ENCODE measurements at places on chromosomes 7 and 10.

- no peak for DNase-seq
Measured at GRCh38 chr10:64863836-64864235, 1342.6 kb downstream of the REEP3 start.

DNA sequence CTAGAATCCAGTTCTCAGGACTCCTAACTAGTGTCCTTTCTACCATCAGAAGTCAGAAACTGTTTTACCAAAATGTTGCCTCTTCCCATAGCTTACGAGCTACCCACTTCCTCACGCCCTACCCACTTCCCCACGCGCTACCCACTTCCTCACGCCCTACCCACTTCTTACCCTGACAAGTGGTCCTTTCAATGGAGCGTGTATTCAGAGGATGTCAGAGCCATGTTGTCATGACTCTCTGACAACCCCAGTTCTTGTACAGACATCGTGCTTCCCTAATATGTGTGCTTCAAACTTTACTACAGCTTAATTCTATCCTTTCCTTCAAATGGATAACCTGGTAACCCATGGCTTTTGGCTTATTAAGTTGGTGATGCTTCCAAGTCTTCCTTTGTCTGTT lies 84.8 kb upstream of the PHF14 start:
- DNase-seq, result no peak

GRCh38 chr7:127909424-127910152 lies 121.6 kb downstream of the LRRC4 start:
- no peak for DNase-seq

DNA sequence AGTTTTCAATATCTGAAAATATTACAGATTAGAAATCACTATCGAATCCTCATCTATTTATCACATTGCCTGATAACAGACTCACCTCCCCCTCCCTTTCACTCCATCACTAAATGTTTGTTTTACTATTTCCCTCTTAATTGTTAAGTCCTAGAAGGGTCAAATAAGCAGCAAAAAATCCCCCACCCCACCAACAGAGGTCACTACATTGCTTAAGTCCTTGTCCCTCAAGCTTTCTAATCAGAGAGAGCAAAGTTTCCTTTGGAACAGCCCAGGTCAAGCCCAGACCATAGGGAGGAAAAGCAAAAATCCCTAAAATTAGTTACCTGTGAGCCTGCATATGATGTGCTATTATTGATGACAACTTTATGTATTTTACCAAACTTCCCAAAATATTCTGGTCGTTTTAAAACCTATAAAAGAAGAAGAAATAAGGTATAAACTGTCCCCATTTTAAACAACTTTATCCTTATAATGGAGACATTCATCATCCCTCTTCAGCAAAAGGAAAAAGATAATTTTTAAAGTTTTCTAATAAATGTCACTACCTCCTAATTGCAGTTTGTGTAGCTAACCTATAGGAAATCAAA lies 95.0 kb downstream of the CNOT4 start:
- DNase-seq, result no peak

GRCh38 chr10:132793871-132794849 lies 8.2 kb upstream of the NKX6-2 start:
- no peak for DNase-seq

GRCh38 chr10:64503429-64503828 lies 982.2 kb downstream of the REEP3 start:
- no peak for DNase-seq

- DNase-seq, result no peak
Measured at GRCh38 chr7:85156661-85157208, 30.1 kb downstream of the SEMA3D start.

DNA sequence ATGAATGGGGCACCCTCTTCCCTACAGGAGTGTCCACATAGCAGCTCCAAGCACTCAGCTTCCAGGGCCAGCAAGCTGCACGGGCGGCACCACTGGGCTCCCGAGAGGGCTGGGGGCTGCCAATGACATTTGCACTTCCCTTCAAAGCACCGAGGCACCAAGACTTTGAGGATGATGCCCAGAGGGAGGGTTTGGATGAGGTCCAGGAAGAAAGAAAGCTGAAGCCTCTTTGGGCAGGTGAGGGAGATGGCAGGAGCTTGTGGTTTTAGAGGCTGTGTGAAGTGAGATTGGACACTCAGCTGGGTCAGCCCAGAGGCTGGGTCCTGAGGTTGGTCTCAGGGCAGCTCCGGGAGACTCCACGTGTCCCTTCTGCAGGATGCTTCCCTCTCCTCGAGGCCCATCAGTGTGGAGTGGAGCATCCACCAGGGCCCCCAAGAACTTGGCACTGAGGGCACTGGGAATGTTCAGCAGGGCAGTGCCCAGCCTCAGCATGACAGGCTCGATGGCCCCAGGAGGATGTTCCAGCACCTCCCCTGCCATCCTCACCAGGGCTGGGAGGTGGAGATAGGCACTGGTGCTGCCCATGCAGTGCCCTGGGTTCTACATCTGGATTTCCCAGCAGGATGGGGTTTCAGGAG lies 54.9 kb upstream of the IGFBP3 start:
- DNase-seq, result no peak

DNA sequence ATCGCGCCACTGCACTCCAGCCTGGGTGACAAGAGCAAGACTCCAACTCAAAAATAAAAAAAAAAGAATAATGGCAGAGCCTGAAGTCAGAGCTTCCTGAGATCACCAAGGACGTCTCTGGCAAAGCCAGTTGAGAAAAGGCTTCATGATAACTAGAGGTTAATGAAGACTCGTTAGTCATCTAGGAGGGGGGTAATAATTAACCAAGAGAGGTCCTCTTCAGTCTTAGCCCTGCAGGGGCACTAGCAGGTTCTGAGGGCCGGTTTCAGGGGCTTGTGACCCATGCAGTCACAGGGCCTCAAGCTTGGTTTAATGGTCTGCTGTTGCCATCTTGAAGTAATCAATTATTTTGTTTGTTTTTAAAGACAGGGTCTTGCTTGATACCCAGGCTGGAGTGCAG lies 28.6 kb upstream of the PROSER2 start:
- DNase-seq, result no peak

- DNase-seq, result no peak
Measured at GRCh38 chr7:33400214-33400538, 270.8 kb downstream of the BBS9 start.

- no peak for DNase-seq
Measured at GRCh38 chr10:6503171-6503570, 76.9 kb downstream of the PRKCQ start.

- no peak for DNase-seq
Measured at GRCh38 chr7:8113184-8113583, 144.6 kb downstream of the GLCCI1 start.

GRCh38 chr7:3821488-3821887 lies 520.4 kb downstream of the SDK1 start:
- DNase-seq, result no peak

GRCh38 chr10:1153805-1154351 lies 97.7 kb downstream of the WDR37 start:
- no peak for DNase-seq

DNA sequence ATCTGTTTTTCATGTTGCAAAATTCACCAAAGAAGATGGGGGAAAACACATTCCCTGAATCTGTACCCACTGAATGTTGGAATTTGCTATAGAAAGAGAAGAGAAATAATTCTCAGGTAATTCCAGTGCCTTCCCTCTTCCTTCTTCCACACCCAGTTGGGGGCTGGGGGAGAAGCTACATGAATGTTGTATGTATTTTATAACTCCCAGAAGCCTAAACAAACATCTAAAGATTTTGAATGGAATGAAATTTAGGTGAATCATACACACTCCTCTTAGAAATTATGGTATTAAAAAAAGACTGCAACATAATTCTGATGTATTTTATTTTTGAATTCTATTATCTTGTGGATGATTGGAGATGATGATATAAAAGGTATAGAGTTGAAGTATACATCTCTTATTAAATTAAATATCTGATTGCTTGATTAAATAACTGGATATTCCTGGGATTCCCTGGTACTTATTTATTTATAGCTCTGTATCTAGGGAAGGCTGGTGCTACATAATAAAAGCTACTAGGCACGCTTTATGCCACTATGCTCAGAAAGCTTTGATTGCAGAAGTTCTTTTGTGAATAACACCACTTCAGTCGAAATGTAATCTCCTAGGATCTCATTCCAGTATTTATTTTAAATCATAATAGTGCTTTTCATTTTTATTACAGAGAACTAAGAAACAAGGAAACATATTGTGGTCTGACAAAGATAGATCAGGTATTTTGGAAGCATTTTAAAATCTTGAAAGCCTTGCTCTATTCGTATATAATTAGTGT lies 98.5 kb downstream of the MCU start:
- no peak for DNase-seq

DNA sequence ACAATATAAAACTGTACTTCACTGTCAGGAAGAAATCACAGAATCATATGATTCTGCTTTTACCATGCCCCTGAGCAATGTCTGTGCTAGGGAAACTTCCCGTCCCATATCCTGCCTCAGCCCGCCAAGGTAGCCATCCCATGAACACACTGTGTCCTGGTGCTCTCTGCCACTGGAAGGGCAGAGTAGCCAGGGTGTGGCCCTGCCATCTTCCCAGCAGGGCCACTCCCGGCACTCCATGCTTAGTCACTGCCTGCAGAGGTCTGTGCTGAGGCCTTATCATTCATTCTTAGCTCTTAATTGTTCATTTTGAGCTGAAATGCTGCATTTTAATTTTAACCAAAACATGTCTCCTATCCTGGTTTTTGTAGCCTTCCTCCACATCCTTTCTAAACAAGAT lies 31.8 kb downstream of the AP3M1 start:
- no peak for DNase-seq

DNA sequence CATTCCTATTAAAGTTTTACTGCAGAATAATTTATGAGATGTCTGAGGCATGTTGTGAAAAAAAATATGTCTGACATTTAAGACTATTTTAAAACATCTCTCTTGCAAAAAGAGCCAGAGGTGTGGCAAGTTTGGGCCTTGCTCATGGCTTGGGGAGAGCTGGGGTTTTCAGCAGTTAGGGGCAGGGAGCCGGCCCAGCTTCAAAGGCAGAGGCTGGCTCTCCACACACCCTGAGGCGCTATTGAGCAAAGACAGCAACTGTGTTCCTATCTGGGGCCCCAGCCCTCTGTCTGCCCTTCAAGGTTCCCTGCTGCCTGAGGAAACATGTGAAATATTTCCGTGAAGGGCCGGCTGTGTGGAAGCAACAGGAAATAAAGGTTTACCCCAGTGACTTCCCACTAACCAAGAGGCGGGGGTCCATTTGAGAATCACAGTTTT lies 94.0 kb downstream of the SORBS1 start:
- DNase-seq, result no peak

DNA sequence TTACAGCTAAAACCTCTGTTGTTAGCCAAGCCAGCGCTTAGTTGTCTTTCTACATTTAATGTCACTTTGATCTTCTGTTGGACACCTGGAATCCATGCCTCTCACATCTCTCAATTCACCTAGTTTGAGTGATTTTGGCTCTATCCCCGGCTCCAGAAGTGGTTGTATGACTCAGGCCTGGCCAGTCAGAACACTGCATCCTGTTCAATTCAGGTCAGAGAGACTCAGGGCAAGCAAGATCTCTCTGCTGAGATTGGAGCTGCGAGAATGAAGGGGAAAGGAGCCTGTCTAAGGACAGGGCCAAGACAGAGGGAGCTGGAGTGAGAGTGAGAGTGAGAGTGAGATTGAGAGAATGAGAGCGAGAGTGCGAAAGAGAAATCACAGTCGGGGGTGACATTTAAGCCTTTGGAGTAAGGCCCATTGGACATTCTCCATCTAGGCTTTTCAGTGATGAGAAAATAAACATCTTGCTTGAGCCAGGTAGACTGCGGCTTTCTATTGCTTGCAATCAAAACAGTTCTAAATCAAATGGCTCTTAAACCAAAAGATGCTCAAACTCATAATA lies 83.3 kb upstream of the DYNC1I1 start:
- DNase-seq, result no peak

DNA sequence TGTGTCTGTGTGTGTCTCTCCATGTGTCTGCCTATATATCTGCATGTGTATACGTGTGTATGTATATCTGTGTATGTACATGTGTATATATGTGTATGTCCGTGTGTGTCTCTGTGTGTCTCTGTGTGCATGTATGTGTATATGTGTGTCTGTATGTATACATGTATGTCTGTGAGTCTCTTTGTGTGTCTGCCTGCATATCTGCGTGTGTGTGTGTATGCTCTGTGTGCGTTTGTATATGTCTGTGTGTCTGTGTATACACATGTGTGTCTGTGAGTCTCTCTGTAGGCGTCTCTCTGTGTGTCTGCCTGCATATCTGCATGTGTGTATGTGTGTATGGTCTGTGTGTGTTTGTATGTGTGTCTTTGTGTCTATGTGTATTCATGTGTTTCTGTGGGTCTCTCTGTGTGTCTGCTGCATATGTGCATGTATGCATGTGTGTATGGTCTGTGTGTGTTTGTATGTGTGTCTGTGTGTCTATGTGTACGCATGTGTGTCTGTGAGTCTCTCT lies 23.7 kb upstream of the KLF6 start:
- no peak for DNase-seq

GRCh38 chr10:7311218-7311849 lies 99.5 kb downstream of the SFMBT2 start:
- no peak for DNase-seq

DNA sequence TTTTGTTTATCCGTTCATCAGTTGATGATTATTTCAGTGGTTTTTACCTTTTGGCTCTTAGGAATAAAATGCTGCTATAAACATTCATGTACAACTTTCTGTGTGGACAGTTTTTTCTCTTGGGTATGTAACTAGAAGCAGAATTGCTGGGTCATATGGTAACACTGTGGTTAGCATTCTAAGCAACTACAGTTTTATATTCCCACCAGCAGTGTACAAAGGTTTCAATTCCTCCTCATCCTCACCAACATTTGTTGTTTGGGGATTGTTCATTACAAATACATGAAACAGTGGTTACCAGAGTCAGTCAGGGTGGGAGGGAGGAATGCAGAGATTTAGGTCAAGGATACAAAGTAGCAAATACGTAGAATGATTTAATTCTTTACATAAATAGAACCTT lies 97.0 kb downstream of the NPSR1 start:
- DNase-seq, result no peak

GRCh38 chr10:92125144-92125543 lies 165.7 kb downstream of the CPEB3 start:
- no peak for DNase-seq

DNA sequence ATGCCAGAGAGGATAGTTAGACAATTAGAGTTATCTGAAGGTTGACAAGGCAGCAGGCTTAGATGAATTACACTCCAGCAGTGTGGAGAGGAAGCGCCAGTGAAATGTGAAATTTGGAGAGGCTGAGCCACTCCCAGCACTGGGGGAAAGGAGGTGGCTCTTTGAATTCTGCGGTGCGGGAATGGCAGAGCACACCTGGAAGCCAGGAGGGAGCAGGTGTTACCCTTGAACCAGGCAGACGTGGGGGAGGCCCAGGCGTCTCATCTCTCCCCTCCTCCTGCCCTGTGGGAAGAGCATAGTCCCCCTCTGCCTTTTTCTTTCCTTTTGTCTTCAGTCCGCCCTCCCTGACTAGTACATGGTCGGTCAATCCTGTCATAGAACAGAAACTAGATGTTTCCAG lies 203.1 kb downstream of the DPP6 start:
- DNase-seq, result no peak

DNA sequence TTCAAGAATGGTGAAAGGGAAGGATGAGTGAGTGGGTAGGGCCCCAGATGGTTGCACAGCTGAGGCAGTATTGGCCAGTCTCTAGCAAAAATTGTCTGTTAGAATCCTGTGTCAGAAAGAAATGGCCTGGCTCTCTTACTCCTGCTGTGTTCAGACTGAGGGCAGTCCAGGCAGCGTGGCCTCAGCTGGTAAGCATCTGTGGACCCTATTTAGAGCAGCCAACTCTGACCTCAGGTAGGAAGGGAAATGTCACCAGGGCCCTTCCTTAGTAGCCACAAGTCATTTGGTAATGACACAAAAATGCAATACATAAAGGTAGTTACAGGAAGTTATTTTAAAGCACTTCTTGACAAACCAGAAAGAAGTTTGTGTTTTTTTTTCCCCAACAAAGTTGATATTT lies 1194.7 kb downstream of the CNTNAP2 start:
- no peak for DNase-seq
